Thyroid gland (tissue), 4 donors: ENCODE measurements at places on chromosomes 1 and 21.

- DNase-seq: no peak
These were observed 634.0 kb downstream of the SMYD3 start for GRCh38 chr1:245873068-245873467.

GRCh38 chr21:31133243-31133830 is 95.1 kb upstream of the KRTAP19-8 start:
- no peak for DNase-seq

GRCh38 chr1:6723621-6724428 is 22.2 kb upstream of the DNAJC11 start:
- peak; percentile 72 for DNase-seq

GRCh38 chr1:111209622-111210021 is 9.2 kb upstream of the DENND2D start:
- no peak for DNase-seq

- no peak for DNase-seq
These were observed 17.6 kb upstream of the MAPKAPK2 start for GRCh38 chr1:206666954-206667665.

DNA sequence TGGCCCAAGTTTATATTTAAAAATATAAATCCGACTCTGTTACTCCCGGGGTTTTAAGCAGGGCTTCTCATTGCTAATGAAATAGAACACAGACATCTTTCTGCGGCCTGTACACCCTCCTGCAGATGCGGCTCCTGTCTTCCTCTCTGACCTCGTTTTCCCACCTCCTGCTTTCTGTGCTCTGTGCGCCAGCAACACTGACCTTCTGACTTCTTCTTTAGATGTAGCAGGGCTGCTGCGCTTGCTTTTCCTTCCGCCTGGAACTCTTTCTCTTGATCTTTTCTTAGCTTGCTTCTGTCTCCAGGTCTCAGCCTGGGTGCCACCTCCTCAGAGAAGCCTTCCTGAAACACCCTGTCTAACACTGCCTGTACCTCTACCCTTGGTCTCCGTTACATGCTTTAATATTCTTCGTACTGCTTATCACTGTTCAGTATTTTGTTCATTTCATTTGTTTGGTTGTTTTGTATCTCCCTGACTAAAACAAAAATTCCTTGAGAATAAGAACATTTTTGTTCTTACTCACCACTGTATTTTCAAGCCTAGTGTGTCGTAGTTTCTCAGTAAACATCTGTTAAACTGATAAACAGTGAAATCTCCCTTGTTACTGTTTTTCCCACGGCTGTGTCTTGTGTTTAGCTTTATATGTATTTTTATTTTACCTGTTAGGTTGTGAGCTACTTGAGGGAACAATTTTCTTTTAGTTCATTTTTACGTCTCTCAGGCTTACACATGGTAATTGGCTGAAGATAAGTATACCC is 79.0 kb downstream of the ST3GAL3 start:
- no peak for DNase-seq

- DNase-seq: no peak
These were observed 15.9 kb downstream of the CAMTA1 start for GRCh38 chr1:6801199-6801598.

DNA sequence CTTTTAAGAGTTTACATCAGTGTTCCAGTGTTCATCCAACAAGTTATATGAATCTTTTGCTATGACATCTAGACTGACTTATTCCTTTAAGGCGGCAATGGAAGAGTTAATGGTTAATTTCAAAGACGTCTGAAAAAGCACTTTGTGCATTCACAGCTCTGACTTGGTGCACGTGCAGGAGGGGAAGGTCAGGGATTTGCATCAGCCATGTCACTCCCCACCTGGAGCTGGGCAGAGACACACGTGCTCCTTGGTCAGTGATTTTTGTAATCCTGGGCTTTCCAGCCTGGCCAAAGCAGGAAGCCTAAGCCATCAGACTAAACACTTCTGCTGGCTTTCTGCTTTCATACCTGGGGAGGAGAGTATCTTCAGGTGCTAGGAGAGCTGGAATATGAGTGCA is 96.3 kb downstream of the ST3GAL3 start:
- no peak for DNase-seq

GRCh38 chr1:220807726-220808125 is 21.0 kb downstream of the MTARC1 start:
- DNase-seq: no peak

DNA sequence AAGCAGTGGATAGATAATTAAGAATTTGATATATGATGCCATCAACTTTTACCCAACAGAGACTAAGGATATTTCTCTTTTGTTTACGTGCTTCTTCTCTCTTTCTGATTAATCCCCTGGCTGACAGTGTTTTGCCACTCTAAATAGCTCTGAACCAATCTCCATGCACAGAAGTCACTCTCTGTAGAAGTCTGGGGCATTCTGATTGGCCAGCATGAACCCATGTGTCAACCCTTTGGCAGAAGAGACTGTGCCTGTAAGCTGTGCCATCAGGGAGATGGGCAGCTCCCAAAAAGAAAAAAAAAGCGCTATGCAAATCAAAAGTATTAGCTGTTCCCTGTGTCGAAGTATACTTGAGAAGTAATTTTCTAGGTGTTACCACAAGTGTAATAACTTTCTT is 34.1 kb upstream of the NRIP1 start:
- DNase-seq: no peak

GRCh38 chr1:237794071-237794470 is 96.7 kb downstream of the ZP4 start:
- no peak for DNase-seq

DNA sequence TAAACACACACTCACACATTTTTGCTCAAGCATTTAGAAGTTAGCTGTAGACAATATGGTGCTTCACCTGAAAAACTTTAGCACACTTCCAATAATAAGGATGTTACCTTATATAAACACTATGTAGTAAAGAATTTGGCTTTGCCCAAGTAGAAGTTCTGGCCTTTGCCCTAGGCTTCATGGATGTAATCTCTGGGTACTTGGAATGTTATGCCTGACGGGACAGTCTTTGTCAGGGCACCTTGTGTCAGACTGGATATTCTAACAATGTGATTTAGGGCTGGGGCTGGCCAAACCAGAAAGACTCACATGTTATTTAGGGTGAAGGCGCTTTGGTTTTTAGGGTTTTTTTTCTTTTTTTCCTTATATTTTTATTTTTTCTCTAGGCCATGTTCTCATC is 34.8 kb upstream of the TRIM33 start:
- no peak for DNase-seq

GRCh38 chr1:201269281-201269680 is 14.0 kb upstream of the PKP1 start:
- DNase-seq: no peak

DNA sequence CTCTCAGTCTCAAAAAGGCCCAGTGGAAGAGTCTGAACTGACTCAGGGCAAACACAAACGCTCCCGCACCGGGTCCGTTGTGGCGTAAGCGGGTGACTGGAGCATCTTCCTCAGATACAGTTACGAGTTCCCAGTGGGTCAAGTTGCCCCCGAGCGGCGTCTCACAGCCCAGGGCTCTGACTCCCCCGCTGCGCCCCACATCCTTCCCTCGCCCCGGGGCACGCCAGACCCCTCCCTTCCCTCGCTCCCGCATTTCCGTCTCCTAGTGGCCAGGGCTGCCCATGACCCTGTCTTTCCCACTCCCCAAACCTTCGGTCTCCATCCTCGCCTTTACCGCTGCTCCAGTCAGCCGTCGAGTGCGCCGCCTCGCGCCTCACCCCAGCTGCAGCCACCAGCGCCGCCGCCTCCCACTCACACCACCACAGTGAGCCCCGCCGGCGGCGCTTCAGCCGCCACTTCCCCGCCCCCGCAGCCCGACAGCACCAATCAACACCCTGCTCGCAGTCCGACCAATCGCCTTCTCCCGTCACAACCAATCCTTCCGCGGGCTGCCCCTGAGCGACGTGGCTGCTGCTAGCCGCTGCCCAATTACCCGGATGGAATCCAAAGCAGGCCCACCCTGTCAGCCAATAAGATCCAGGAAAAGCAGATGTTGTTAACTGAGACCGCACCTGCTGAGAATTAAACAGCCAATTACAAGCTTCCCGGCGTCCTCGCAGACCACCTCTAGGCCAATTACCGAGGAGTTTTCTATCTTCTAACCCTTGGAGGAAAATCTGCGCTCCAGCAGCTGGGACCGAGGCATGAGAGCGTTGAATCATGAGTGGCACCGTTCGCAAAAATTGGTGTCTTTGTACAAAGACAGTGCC is at the start of gene TDRKH:
Gene TDRKH, minus strand, starts transcription at position 430 of the 869 bp plus-strand sequence. CDS start 7,478 bp downstream, outside the sequence.
- DNase-seq: peak; percentile 99

GRCh38 chr1:227218870-227219573 is 99.3 kb downstream of the CDC42BPA start:
- no peak for DNase-seq

- peak; percentile 71 for DNase-seq
These were observed 92.5 kb downstream of the DHRS3 start for GRCh38 chr1:12525311-12526181.

DNA sequence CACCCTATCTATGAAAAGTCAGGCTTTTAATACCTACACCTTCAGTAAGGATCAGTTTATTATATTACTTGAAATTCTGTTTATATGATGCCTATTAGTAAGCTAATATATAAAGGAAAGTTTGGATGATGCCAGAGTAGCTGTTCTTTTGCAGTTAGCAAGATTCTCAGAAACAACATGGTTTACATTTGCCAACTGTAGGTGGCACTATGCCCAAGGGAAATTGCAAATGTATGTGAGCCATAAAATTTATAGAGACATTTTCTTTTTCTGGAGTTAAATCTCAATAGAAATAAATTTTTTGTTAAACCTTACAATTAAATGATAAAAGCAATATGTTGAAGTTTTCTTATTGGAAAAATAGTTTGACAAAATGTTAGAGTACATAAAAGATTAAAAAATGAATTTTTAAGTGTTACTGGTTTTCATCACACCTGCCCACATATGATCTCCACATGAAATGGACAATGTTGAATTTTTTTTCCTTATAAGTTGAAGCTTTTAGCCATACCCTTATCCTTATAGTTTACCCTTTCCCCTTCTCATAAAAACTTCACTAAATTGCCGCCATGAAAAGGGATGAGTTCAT is 32.1 kb upstream of the EPHX4 start:
- peak; percentile 49 for DNase-seq

DNA sequence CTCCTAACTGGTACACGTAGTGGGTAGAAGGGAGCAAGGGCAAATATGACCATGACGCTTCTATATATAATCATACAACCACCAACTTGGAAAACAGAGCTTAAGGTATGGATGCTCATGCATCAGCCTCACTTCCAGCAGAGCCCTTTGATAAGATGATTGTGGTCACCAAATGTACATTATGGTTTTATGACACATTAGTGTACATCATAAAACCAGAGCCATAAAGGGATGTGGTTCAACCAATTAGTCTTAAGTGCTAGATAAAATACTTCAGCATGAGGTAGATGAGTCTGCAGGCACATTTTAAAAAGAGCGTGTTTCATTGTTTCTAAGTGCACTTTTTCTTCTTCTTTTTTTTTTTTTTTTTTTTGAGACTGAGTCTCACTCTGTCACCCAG is 43.7 kb downstream of the NIBAN1 start:
- no peak for DNase-seq

DNA sequence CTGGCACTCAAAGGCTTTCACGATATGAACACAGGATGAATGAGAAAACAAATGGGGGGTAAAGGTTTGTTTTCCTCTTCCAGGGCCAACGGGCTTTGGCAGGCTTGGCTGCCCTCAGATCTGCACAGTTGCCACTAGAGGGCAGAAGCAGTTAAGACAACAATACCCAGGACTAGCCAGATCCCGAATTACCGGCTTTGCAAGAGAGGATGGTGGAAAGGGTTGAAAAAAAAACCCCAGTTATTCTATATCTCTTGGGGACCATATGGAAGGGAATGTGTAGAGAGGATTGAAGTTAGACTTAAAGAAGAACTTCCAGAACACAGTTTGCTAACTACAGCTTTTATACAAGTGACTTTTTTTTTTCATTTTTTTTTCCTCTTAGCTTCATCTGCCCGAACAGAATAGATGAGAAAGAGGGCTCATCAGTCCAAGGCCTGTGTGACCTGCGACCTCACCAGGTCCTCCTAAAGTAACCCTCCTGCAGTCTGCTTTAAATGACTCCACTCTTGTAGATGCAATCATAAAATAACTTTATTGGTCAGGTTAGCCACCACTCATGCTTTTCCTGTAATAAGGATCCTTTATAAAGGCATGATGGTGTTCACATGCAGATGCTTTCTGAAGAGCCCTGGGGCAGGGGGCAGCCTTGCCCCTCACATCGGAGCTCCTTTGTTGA is 10.7 kb downstream of the FMOD start:
- peak; percentile 73 for DNase-seq

- no peak for DNase-seq
These were observed 27.9 kb downstream of the CDCP2 start for GRCh38 chr1:54124906-54125305.

- peak; percentile 63 for DNase-seq
These were observed 2.8 kb upstream of the ZBTB7B start for GRCh38 chr1:154999571-155000410.

DNA sequence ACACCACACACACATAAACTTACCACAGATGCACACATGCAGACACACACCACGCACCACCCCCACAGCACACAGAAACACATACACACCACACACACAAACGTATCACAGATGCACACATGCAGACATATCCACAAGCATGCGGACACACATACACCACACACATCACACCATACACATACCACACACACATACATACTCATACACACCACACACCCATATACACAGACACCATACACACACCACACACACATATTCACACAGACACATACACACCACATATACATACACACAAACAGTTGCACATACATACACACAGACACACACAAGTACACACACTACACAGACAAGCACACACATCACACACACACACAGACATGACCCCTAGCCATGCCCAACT is 37.5 kb upstream of the PDE9A start:
- DNase-seq: no peak

DNA sequence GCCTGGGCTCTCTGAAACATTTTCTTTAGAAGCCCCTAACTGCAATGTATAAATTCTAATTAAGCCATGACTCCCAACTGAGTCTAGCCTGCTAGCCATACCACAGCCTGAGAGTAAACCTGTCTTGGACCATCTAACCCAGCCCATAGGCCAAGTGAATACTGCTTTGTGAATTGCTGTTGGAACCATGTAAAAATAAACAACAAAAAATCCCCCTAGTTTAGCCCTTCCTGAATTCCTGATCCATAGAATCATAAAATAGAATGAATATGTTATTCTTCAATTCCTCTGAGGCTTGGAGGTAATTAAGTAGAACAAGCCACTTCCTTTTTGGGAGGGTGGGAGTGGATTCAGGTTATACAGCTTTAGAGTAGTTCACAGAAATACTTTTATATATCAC is 1496.4 kb downstream of the MRPL39 start:
- no peak for DNase-seq

DNA sequence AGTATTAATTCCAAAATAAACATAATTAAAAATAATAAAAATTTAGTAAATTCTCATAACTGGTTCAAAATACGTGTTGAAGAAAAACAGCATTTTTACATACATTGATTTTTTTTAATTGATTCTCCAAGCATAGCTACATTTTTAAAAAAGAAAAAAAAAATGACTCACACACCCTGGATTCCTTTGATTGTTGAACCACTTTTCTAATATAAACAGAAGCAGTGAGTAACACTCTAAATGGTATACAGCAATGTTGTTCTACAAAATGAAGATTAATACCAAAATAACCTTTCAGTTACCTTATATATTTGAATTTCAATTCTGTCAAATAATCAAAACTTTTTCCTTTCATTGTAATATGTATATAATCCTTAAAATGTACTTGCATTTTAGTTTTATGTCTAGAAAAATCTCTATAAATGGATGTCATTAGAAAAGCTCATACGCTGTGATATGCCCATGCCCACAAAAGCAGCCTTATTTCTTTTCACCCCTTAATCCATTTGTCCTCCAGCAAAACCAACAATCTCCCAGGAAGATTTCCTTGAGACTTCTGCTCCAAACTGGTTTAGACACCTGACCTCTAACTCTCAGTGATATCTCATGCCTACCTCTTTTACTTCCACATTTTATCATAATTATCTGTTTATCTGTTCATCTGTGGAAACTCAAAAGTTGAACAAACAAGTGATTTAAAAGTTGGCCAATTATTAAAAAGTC is 246.4 kb upstream of the NR5A2 start:
- DNase-seq: no peak
